Sigmoid colon (tissue), 7 donors: ENCODE measurements at places on chromosomes 2 and 18. TPM values are rescaled to one million over a fixed set of nuclear protein-coding genes. Genes with fewer than 3 reads are reported as not detected.

DNA sequence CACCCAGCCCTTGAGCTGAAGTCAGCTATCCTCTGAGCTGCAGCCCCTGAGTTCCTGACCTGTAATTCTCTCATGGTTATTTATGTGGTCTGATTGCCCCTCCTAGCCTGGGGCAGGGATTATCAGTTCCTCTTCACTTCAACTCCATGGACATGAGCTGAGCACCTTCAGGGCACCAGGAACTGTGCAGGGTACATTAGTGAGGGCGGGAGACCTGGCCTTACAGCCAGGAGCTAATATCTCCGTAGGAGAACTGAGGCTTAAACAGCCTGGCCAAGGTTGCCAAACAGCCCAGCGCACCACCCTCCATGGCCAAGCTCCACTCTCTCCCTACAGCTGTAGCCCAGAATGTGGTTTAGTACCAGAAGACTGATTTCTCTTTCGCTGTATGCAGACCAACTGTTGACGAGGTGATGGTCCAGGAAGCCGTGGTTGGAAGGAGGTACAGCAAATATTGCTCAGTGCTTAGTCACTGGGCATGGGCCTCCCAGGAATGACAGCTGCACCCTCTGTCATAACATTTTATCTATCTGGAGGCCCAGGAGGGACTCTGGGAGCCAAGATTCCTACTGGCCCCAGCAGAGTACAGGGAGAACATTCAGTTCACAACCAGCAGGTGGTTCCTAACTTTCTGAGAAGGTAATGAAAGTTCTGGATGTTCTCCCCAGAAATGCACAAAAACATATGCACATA lies 228.7 kb upstream of the SIX2 start:
- H3K4me3 ChIP-seq: no peak overlapping the region
- H3K4me1 ChIP-seq: no peaks in the 10 kb centered on the region
- DNase-seq: no peak
- no peaks in the 10 kb centered on the region for H3K27me3 ChIP-seq
- H3K27ac ChIP-seq: no peak overlapping the region

DNA sequence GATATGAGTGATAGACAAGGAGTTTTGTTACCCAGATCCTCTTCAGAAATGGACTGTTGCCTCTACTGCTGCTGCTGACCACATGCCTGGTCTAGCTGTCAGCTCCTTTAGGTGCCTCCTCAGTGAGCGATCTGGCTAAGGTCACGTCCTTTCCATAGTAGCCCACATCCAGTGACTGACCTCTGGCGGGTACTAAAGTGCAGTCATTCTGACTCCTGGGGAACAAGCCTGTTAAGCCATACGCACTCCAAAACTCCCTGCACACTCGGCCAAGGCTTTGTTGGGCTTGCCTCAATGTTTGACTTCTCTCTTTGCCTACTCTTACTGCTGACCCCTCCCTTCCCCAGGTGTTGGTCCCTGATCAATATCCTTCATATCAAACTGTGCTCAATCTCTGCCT lies 685.2 kb downstream of the IRS1 start:
- DNase-seq: no peak
- H3K4me1 ChIP-seq: no peaks in the 10 kb centered on the region
- no peaks in the 10 kb centered on the region for H3K27me3 ChIP-seq
- H3K27ac ChIP-seq: no peak overlapping the region
- no peak overlapping the region for H3K4me3 ChIP-seq
- no peaks in the 10 kb centered on the region for H3K36me3 ChIP-seq

DNA sequence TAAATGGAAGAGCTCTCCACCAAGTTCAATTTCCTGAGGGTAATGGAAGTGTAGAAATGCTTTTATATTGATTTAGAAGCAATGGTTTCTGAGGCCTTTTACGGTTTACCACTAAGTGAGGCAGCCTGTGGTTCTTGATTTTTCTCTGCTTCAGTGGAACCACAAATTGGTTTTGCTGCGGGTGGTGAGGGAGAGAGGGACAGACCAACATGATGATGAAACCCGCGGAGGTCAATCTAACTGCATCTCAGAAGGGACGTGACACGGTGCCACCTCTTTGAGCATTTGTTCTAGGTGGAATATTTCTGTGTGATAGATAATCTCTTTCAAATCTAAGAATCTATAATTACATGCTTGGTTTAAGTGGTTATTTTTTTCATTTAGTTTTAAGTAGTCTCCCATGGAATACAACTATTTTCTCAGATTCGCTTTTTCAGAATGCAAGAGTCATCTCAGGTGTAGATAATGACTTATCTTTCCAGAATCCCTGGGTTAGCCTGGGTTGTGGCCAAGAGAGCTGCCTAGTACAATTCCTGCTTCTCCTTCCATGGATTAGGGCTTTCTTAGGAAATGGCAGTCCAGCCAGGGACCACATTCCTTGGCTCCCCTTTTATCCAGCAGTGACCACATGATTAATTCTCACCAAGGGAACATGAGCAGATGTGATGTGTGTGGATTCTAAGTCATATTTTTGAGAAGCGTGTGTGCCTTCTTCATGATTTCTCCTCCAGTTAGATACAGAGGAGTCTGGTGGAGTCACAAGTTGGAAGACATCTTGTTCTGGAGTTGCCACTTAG lies 52.5 kb downstream of the KCNE4 start:
- no peaks in the 10 kb centered on the region for H3K27me3 ChIP-seq
- DNase-seq: no peak
- no peaks in the 10 kb centered on the region for H3K36me3 ChIP-seq
- H3K4me1 ChIP-seq: peaks cover 26% of the 10 kb centered on the region

- no peaks in the 10 kb centered on the region for H3K27me3 ChIP-seq
- no peaks in the 10 kb centered on the region for H3K4me1 ChIP-seq
- no peak overlapping the region for H3K27ac ChIP-seq
- H3K4me3 ChIP-seq: no peak overlapping the region
- no peak for DNase-seq
- H3K36me3 ChIP-seq: no peaks in the 10 kb centered on the region
These were observed 26.5 kb downstream of the RMP24 start for GRCh38 chr18:35998967-35999366.

GRCh38 chr2:30239308-30239985 lies 8.1 kb downstream of the LBH start:
- DNase-seq: peak; percentile 91
- H3K4me1 ChIP-seq: peaks cover 37% of the 10 kb centered on the region
- peak overlapping the region; percentile 92 for H3K27ac ChIP-seq
- H3K27me3 ChIP-seq: no peaks in the 10 kb centered on the region

DNA sequence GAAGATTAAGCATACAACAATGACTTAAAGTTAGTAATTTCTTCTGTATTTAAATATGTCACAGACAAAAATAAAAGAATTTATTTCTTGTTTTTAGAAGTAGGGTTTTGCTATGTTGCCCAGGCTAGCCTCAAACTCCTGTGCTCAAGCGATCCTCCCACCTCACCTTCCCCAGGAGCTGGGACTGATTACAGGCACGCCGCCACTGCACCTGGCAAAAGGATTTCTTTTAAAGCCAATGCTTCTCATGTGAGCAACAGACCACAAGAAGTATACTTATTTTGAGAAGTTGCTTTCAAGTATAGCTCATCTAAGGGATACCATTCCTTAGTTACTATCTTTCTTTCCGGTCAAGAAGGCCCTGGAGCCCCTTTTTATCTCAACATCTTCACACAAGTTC lies 57.2 kb upstream of the BBS5 start:
- H3K36me3 ChIP-seq: no peaks in the 10 kb centered on the region
- H3K4me1 ChIP-seq: no peaks in the 10 kb centered on the region
- no peaks in the 10 kb centered on the region for H3K27me3 ChIP-seq
- no peak overlapping the region for H3K27ac ChIP-seq
- H3K4me3 ChIP-seq: no peak overlapping the region

GRCh38 chr18:58520969-58521368 lies 107.9 kb downstream of the ALPK2 start:
- H3K27ac ChIP-seq: no peak overlapping the region
- H3K27me3 ChIP-seq: no peaks in the 10 kb centered on the region
- no peaks in the 10 kb centered on the region for H3K4me1 ChIP-seq

DNA sequence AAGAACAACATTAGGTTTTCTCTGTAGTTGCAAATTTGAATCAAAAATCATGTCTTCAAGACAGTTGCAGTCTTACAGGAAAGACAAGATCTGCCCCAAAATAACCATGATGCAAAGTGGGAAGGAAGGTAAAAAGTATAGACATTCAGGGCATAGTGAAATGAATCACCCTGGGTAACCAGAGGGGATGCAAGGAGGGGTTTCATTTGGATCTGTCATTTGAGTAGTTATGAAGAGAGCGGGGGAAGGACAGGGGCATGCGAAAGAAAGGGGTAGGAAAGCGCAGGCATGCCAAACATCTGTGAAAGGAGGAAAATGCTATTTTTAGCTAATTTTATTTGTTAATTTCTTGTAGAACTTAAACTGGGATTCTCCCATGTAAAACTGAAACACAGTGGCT lies 219.1 kb upstream of the BOD1L2 start:
- no peak overlapping the region for H3K4me3 ChIP-seq
- H3K36me3 ChIP-seq: no peaks in the 10 kb centered on the region
- H3K27me3 ChIP-seq: no peaks in the 10 kb centered on the region

DNA sequence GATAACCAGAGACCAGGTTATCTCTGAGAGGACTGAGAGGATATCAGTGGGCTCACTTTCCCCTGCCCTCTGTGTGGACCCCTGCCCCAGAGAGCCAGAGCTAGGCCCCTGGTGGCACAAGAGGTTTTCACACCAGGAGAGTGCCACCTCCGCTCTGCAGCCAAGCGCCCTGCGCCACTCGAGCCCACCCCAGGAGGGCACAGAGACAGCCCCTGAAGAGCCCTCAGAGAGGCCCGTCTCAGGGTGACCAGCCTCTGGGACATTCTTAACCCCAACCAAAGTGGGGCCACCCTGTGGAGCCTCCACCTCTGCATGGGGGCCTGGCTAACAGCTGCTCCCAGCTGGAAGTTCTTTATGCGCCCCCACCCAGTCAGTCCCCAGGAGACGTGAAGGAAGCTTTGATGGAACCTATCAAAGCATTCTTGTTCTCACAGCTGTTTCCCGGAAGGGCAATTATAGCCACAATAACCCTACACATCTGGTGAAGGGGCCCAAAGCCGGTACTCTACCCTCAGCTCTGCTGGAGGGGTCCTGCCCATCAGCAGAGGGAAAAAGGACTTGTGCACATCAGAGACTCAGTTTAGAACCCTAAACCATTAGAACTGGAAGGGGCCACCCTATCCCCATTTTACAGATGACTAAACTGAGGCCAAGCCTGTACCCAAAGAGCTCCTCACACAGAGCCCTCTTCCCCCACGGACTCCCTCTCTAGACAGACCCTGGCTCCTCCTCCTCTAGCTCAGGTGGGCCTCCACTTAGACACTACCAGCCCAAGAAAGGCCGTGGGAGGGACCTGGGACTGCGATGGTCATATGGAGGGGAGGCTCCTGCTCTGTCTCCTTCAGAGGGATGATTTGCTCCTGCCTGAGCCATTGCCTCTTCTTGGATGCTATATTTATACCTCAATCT lies 101.1 kb downstream of the ZFP36L2 start:
- peak; percentile 54 for DNase-seq
- H3K4me3 ChIP-seq: no peak overlapping the region
- H3K36me3 ChIP-seq: no peaks in the 10 kb centered on the region
- no peaks in the 10 kb centered on the region for H3K27me3 ChIP-seq
- no peak overlapping the region for H3K27ac ChIP-seq

GRCh38 chr2:69495008-69495407 lies 57.8 kb upstream of the NFU1 start:
- no peaks in the 10 kb centered on the region for H3K27me3 ChIP-seq
- no peaks in the 10 kb centered on the region for H3K4me1 ChIP-seq
- no peaks in the 10 kb centered on the region for H3K36me3 ChIP-seq
- no peak overlapping the region for H3K27ac ChIP-seq

DNA sequence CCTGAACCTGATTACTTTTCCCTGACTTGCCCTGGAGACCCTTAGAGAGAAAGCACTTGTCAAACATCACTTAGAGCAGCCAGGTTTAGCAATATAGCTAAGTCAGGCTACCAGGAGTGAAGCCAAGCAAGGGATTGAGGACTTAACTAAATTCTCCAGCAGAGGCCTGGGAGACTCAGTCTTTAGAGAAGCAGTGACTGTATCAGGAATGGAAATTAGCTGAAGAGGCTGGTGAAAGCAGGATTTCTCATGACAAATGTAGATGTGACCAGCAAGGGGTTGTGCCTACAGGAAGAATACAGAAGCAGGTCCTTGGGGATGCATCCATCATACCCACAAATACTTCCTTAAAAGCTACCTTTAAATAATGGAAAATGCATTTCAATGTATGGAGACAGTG lies 368.9 kb upstream of the MEIS1 start:
- H3K27me3 ChIP-seq: no peaks in the 10 kb centered on the region
- no peak overlapping the region for H3K27ac ChIP-seq
- H3K4me3 ChIP-seq: no peak overlapping the region
- no peak for DNase-seq
- no peaks in the 10 kb centered on the region for H3K4me1 ChIP-seq

GRCh38 chr18:9771977-9772660 lies 64.0 kb downstream of the RAB31 start:
- no peaks in the 10 kb centered on the region for H3K36me3 ChIP-seq
- H3K27me3 ChIP-seq: no peaks in the 10 kb centered on the region
- H3K4me3 ChIP-seq: no peak overlapping the region
- DNase-seq: no peak
- H3K4me1 ChIP-seq: peaks cover 5% of the 10 kb centered on the region

GRCh38 chr2:69525261-69525660 lies 88.0 kb upstream of the NFU1 start:
- peaks cover 90% of the 10 kb centered on the region for H3K36me3 ChIP-seq
- H3K27me3 ChIP-seq: no peaks in the 10 kb centered on the region
- no peak overlapping the region for H3K27ac ChIP-seq
- no peak overlapping the region for H3K4me3 ChIP-seq
- no peak for DNase-seq

DNA sequence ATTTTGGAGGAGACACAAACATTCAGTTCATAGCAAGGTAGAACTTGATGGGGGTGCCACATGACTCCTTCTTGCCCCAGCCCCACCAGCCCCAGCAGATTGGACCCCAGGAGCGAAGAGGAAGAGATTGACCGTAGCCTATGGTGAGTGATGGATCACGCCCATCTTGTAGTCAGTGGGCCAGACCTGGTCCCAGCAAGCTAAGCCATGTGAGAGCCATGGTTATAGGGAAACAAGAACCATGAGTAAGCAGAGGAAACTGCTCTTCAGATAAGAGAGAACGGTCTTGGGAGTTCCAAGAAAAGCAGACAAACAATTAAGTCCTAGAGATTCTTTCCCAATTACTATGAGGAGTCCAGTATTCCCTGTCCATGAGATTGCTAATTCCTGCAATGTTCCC lies 4.6 kb upstream of the TCF4 start:
- no peaks in the 10 kb centered on the region for H3K4me1 ChIP-seq
- H3K36me3 ChIP-seq: no peaks in the 10 kb centered on the region
- no peak for DNase-seq
- no peaks in the 10 kb centered on the region for H3K27me3 ChIP-seq

The C2orf78 gene
- not detected for total RNA-seq

The C2orf66 gene
- not detected for total RNA-seq

The PPP1CB gene
- 567 TPM for total RNA-seq

The SLC4A3 gene
- total RNA-seq: 1.1 TPM

The FER1L5 gene
- not detected for total RNA-seq

The VSNL1 gene
- total RNA-seq: 1.1 TPM

The HJURP gene
- 0.54 TPM for total RNA-seq

The MEP1B gene
- not detected for total RNA-seq

The CFAP65 gene
- not detected for total RNA-seq

The LYG1 gene
- total RNA-seq: 1.2 TPM

The UNC80 gene
- total RNA-seq: 2.4 TPM
